ENCODE measurements at places on chromosomes 2 and 18. TPM values are rescaled to one million over a fixed set of nuclear protein-coding genes. Genes with fewer than 3 reads are reported as not detected.

- DNase-seq, result no peak
Observed at GRCh38 chr2:165110394-165110793, 93.5 kb downstream of the SCN3A start.

The CAPN13 gene
- total RNA-seq, result not detected

DNA sequence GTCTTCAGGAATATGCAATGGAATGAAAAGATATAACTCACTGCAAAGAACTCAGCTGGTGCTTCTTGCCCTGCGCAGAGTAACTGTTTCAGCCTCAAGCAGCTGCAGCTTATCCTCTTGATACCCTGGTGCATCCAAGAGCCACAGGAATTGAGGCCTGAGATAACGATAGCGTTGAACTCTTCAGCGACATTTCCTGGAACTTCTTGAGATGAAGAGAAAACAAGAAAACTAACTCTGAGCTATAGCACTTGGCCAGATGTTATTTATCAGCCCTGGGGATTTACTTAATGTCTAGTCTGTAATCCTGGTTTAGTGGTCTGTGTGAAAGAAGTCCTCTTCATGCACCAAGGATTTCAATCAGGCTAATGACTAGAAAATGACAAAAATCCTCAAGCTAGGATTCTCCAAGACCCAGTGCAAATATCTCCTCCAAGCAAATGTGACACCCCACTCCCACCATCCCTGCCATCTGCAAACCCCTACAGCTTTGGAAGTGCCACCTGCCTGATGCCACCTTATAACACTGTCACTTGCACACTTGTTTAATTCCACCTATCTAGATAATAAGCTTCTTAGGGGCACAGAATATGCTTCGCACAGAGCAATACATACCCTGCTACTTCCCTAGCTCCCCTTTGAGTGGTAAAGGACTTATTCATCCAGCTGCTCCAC, 40.6 kb downstream of the EHD3 start:
- DNase-seq, result no peak

DNA sequence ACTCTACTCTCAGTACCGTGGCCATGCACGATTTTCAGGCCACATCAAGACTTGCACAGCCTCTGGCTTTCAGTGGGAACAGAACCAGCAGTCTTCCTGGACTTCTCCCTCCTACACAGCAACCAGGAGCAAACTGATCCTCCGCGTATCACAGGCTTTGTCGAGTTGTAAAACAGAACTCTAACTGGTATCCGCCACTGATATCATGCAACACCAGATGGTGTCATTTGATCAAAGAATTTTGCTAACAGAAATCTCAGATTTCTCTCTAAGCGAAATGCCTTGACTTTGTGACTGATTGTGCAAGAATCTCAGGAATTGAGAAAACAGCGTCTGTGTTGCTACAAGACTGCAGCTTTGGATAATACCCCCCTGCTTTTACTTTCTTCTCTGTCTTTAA, 85.7 kb downstream of the COPS8 start:
- DNase-seq, result peak; percentile 40

DNA sequence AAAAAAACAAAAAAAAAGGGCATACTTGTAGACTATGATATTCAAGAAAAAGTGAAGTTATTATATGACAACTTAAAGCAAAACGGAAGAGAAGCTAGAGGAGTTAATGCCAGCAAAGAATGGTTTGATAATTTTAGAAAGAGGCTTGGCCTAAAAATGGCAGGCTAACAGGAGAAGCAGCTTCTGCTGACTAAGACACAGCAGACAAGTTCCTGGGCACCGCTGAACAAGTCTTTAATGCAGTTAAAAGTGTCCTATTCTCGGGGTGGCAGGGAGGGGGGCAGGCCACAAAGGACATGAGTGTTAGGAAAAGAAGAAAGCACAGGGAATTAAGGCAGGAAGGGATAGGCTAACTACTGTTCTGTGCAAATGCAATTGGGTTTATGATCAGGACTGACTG, 50.3 kb upstream of the GAREM2 start:
- DNase-seq, result no peak

The TOGARAM2 gene
- total RNA-seq, result not detected

- no peak for DNase-seq
Observed at GRCh38 chr2:160561551-160562295, 68.1 kb upstream of the RBMS1 start.

GRCh38 chr18:21997207-21998143, 171.9 kb upstream of the GATA6 start:
- DNase-seq, result peak; percentile 44

Measured in NCI-H460 (cell line).